ENCODE measurements at places on chromosomes 4 and X.

DNA sequence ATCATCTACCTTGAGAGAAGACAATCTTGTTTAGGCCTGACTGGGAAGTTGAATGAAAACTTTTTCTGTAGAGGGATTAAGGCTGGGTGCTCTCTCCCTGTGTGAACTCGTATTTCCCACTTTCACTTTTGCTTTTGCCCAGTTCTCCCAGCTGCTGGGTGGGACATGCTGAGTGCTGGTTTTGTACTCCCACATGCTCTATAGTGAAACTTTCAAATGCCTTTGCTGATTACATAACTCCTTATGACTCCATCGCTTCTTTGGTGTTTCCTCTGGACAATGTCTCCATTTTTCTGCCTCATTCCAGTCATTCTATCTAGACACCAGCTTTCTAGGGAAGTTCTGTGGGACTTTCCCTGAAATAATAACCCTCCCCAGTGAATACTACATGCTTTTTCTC is 100.5 kb downstream of the CLNK start:
- DNase-seq = no peak

DNA sequence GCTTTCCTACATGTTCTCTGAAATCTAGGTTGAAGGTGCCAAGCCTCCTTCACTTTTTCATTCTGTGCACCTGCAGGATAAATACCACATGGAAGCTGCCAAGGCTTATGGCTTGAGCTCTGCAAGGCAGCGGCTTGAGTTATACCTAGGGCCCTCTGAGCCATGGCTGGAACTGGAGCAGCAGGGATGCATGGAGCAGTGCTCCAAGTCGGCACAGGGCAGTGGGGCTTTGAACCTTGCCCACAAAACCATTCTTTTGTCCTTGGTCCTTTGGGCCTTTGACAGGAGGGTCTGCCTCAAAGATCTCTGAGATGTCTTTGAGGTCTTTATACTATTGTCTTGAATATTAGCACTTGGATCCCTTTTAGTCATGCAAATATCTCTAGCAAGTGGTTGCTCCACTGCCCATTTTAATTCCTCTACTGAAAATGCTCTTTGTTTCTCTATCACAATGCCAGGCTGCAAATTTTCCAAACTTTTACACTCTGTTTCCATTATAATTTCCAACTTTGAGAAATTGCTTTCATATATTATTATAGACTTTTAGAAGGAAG is 536.2 kb upstream of the KLHL4 start:
- DNase-seq = no peak

DNA sequence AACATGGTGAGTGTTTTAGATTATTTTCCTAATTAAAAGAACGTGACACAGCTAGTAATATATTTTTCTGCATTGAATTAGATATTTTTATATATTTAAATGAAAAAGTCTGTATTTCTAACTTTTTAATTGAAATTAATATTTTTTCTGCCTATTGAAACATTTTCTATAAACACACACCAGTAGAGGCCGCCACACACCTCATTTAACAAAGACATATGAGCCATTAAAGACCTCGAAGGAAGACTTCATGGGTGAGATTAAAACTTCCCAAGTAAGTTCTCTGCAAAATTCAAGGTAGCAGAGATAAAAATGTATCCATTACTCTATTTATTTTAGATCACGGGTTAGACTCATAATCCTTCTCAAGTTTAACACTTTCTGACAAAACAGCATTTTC is 8.3 kb downstream of the SLITRK2 start:
- no peak for DNase-seq

DNA sequence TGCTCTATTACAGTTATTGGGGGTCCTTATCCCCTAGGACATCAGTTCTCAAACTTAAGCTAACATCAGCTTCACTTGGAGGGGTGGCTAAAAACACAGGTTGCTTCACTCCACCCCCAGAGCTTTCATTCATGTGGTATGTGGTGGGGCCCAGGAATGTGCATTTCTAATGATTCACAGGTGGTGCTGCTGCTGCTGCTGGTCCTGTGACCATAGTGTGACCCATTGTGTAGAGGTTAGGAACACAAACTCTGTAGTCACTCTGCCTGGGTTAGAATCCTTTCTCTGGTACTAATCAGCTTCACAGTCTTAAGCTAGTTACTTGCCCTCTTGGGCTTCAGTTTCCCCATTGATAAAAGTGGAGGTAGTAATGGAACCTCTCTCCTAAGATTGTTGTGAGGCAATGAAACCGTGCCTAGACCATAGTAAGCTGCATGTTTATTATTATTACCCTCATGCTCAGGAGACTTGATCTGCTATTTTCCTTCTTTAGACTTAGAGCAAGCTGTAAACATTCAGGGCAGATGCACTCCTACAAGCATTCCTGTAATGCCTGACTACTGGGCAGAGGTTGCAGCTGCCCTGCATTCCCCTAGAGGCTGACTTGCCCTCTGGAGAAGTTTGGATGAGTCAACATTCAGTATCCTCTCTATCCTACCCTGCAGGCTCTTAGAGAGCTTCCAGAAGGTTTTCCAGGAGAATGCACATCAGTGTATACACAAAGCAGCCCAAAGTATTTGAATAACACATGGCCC is 94.1 kb upstream of the ACSL4 start:
- no peak for DNase-seq

- DNase-seq = peak; percentile 67
Measured at GRCh38 chr4:2535376-2536192, 863 bp upstream of the FAM193A start.

- no peak for DNase-seq
Measured at GRCh38 chr4:132694775-132695174, 454.3 kb upstream of the PCDH10 start.

DNA sequence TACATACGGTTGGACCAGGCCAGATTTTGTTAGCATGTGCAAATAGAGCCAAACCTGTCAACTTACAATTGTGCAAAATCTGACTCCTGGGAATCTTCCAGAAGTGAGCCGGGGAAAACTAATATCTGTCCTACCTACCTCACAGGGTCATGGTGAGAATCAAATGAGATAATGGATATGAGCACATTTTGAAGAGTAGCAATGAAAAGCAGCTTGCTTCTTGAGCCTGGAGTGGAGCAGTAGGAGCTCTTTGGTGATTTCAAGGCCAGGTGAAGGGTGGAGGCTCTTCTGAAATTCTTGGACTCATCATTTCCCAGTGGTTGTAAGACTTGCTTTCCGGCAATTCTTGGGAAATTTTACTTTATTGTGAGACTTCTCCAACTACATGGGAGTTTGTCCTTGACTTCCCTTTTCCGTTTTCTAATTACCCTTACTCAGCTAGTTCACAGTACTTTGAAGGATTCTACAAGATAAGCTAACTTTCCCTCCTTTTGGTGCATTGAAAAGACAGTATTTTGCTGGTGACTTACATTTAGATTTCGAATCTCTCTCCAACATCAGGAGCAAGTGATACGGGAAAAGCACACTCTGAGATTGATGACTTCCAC is 12.2 kb downstream of the PLAC1 start:
- no peak for DNase-seq

- DNase-seq = no peak
Measured at GRCh38 chrX:110568441-110568840, 209.8 kb downstream of the RTL9 start.

GRCh38 chr4:82525307-82525911 is 36.4 kb downstream of the TMEM150C start:
- no peak for DNase-seq

- no peak for DNase-seq
Measured at GRCh38 chr4:10045481-10045880, 24.2 kb upstream of the SLC2A9 start.

GRCh38 chrX:126552313-126553022 is at the start of gene DCAF12L1:
DCAF12L1 (minus strand) TSS chrX:126552814; CDS start chrX:126552608, 206 bp downstream.
- DNase-seq = peak; percentile 9

DNA sequence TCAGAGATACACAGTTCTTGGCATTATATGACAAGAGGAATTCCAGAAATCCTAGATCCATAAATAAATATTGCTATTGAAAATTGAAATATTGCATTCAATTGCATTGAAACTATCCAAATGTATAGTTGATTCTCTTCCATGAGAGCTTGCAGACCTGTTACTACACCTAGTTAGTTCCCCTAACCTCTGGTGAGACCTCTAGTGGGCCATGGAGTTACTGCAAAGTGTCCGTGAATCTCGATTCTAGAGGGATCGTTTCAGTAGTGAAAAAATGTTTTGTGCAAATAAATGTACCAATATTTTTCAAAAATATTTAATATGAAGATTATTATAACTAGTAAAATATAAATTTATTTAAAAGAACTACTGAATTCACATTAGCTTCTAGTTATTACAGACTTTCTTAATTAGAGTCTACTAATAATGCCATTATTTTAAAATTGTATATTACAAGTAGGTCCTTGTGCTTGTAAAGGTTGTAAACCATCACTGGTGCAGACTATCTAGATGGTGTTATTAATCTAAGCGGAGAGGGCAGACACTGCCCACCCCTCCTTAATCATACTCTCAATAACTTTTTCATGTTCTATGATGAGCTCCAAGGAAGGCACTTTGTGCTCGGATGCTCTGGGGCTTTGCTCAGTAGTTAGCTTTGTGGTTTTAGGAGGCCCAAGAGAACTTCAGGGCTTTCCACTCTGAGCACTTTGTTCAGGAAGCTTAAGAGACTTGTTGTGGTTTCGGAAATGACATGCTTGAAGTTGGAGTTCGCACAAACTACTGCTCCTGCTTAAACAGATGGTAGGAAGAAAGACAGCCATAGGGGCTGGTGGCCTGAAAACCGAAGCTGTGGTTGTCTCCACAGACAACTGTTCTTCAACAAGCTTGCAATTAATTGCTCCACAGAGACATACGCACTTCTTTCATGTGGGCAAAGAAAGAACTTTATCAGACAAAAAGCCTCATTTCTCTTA is 42.8 kb downstream of the IL21 start:
- no peak for DNase-seq

DNA sequence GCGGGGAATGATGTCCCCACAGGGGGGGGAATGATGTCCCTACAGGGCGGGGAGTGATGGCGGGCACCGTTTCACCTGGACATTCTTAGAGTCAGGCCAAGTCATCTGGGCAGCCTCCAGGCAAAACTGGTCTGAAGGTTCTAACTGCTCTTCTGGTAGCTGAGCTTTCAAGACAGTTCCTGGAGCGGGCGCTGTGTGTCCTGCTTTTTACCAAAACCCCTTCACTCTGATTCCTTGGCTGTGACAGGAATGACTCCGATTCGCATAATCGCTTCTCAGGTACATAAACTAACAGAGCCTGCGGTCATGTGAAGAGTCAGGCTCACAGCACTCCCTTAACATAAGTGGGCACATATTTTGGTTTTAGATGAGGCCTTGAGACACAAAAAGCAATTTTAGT is 836.0 kb downstream of the TRIML1 start:
- DNase-seq = no peak

DNA sequence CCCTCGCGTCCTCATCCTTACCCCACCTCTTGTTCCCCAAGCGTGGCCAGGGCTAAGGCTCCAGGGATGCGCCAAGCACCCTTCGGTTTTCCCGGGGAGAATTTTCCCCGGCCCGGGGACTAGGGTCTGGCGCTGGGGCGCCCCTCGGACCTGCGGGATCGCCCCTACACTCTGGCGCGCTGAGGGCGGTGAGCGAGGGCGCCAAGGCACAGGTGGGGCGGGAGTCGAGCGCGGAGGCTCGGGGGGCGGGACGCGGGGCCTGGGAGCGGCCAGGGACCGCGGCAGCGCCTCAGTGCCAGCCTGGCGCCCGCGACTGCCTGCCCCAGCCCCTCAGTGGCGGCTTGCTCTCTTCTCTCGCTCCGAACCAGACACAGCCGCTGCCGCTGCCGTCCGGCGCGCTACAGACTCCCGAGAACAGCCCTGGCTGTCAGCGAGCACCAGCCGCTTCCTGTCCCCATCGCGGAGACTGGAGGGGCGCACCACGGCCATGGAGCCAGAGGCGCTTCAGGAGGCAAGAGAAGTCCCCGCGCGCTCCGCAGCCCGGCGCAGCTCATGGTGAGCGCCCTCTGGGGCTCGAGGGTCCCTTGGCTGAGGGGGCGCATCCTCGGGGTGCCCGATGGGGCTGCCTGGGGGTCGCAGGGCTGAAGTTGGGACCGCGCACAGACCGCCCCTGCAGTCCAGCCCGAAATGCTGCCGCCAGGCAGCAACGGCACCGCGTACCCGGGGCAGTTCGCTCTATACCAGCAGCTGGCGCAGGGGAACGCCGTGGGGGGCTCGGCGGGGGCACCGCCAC is at the start of gene DRD5:
Gene DRD5 (plus strand): TSS at position 292 of the 793 bp plus-strand sequence. CDS start 396 bp downstream, at position 688.
- no peak for DNase-seq

DNA sequence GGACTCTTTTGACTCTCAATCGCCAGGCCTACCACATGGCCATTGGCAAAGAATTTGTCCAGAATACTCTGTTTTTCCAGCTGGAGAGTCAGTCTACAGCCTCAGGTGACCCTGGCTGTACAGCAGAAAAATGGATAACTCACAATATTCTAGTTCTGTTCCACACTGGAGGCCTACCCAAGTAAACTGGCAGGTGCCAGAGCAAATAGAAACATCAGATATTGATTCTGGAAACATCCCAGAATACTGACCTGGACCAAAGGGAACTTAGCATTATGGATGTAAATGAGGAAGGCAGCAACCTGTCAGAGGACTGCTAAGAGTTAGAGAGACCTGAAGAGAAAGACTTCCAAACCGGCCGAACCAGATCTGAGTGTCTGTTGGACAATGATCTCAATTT is 147.9 kb upstream of the SMAD1 start:
- DNase-seq = no peak

DNA sequence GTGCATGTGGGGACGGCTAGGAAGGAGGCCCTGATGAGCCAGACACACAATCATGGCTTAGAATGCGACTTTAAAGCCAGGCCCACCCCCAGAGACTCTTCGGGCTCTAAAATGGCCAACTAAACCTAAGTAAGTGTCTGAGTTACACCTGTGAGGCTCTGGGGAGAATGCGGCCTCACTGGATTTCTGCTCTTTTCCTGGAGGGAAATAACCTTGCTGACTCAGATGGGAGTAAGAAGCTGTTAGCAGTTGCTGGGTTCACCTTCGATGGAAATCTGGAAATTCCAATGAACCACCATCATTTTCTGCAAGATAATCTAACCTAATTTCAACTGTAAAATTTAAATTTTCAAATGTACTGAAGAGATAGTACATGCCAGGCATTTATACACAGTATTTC is 97.6 kb upstream of the MAML3 start:
- no peak for DNase-seq

DNA sequence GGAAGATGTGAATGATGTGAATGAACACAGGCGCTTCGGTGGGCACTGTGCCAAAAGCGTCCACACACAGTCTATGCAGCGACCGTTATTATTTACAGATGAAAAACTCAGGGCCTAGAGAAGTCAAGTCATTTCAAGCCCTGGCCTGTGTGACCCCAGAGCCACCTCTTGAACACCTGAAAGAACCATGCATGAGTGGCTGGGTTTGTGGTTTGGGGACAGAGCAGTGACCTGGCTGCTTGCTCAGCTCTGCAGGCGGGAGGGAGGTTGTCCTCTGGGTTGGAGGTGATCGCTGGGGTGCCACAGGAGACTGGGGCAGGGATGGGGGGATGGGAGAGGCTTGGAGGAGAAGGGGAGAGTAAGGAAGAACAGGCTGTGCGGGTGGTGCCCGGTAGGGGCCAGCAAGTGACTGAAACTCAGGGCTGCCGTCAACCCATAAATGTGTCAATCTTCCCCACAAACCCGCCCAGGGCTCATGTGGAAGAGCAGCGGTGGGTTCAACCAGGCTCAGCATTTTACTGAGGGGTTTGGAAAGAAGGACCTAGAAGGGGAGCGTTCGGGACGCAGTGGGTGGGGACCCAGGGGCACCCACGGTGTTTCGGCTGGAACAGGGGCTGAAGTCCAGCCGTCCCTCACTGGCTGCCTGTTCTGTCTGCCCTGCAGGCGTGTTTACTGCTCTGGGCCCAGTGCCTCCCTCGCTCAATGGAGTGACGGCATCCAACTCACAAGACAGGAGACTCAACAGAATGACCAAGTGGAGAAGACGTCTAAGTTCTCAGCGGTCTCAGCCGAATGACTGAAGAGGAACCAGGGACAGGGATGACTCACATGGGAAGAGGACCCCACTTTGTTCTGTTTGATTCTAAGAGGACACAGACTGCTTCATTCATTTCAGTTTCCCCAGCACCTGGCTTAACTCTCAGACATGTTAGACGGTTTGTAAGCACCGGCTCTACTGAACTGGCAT is 167.8 kb downstream of the AFAP1 start:
- DNase-seq = no peak

Measured in left ventricle myocardium superior (tissue), 1 donor.